ENCODE measurements at places on chromosomes 4 and X.
A peak's percentile ranks its signal among the peaks of the same experiment; 100 is the strongest.

DNA sequence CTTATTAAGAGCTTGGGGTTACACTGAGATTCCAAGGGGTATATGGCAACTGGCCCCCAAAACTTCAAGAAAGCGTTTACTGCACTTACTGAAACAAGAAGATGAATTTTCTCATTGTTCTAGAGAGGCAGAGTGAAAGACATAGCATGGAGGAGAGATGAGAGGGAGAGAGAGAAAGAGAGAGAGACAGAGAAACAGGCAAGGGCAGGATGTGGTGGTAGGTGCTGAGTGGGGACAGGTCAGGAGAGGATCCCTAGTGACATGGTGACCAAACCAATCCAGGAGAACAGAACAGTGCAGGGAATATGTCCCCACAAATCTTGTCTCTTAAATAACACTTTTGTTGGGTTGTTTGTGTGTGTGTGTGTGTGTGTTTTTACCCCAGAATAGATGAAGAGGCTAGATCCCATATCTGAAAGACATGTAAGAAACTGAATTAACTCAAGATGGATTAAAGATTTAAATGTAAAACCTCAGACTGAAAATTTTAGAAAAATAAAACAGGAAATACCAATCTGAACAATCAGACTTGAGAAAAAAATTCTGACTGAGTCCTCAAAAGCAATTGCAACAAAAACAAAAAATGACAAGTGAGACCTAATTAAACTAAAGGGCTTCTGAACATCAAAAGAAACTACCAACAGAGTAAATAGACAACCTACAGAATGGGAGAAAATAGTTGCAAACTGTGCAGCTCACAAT is 202.2 kb downstream of the QDPR start:
- DNase-seq = no peak

DNA sequence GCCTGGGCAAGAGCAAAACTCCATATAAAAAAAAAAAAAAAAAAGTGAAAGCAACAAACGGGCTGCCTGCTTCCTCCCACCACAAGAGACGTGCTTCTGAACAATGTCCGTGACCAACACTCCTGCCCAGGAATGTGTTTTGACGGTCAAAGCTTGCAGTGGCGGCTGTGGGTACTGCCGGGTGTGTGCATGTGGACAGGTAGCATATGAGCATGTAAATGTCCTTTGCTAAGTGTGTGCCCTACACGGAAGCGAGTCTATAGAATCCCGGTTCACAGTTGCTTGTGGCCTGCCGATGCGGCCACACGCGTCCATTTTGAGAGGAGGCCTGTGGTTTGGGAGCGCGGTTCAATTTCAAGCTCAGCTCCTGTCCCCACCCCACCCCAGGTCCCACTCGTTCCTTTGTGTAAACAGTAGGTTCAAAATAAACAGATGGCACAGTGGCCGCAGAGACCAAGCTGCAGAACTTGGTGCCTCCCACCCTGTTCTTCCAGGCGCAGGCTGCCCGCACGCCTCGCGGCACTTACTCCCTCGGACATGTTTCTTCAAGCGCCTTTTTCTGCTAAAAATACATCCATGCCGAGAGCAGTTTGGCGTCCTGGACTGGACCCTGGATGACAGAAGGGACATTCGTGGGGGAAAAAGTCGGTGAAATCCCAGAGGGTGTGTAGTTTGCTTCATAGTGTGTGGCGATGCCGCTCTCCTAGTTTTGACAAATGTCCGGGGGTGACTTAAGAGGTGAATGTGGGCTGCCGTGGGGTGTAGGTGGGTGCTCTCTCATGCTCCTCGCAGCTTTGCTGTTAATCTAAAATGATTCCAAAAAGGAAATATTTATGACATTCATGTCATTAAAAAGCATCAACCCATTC is 11.5 kb upstream of the NKX1-1 start:
- DNase-seq = no peak

GRCh38 chr4:38144031-38144430 is 183.8 kb downstream of the PTTG2 start:
- no peak for DNase-seq

DNA sequence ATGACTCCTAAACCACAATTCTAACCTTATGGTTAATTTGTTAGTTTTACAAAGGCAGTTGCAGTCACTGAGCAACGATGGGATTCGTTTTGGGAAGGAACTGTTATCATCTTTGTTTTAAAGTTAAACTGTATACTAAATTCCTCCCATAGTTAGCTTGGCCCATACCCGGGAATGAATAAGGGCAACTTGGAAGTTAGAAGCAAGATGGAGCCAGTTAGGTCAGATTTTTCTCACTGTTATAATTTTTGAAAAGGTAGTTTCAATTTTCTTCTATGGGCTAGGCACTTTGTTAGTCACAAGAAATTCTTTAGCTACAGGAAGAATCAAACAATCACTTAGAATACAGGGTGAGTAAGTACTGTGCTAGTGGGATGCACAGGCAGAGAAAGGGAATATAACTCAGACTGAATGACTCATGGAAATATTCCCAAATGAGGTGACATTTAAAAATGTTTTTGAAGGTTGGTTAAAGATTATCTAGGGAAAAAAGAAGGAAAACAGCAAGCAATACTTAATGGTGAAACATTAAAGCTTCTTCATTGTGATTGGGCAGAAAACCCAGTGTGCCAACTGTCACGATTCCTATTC is 153.6 kb downstream of the MAGEB17 start:
- no peak for DNase-seq

- DNase-seq = no peak
Observed at GRCh38 chr4:18923496-18924161, 902.1 kb upstream of the LCORL start.

DNA sequence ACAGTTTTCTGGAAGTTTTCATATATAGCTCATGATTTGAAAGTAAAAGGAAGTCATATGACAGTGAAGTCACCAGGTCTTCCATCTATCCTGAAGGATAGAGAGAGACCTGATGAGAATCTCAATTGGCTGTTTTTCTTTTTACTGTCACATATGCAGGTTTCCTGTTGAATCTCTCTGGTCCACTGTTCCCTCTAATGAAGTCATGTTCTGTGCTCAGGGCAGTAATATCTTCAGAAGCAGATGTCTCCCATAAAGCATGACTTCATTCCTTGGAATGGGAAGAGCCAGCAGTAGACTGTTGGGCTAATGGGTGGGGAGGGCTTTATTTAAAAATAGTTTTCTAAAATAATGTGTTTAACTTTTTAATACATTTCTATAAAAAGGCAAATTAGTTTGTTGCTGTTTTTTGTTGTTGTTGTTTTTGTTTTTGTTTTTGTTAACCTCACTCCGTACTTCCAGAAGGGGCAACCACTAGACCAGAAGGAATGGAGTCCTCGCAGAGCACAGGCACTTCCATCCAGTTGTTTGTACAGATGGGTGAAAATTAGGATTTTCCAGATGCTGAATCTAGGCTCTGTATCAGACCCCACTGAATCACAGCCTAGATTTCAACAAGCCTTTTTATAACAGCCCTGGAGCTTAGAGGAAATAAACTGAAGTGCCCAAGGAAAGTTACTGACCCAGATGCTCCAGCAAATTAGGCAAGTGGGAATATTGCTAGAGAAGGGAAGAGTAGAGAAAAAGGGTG is 54.2 kb downstream of the AWAT2 start:
- DNase-seq = no peak

DNA sequence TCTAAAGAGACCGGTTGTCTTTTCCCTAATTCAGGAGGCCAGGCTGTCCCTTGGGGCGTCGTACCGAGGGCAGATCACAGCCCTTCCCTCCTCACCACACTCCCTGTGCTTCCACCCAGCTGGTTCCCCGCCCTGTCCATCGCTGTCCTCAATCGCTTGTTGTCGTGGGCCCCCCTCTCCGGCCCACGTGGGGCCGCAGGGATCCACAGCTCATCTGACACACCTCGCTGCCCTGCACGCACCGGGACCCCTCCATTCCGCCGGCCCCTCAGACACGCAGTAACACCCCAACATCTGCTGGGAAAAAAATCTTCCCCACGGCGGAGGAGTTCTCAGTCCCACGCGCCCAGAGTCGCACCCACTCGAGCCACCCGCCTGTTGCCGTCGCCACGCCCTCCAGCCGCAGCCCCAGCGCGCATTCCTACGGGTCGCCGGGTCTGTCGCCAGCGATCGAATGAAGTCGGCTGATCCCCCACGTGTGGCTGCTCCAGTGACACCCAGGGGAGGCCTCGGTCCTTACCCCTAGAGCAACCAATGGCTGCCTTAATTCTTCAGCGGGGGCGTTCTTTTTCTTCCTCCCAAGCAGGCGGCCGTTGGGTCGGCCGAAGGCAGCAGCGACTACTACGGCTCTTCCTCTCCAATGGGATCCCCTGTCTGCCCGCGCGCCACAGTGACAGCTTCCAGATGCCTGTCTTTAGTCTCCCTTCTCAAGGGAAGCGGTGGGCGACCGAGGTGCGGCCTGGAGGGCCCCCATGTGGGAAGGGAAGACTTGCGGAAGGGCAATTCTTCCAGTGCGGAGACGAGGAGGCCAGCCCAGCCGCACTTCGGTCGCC is 893 bp upstream of the SEPTIN11 start:
- peak; percentile 75 for DNase-seq

DNA sequence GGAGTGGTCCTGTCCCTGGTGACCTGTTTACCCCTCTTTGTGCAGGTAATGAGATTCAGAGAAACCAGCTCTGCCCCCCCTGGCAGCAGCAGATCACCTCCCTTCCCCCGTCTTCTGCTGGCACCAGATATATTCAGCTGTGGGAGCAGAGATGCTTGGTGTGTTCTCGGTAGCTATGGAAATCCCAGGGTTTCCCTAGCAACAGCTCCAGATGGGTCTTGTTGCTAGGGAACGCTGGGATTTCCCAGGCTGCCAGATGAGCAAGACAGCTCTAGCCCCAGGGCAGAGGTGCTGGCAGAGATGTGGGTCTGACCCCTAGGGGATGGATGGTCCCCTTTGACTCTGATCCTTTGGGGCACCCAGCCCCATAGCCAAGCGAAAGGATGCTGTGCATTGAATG is 20.2 kb downstream of the CETN2 start:
- no peak for DNase-seq

GRCh38 chrX:2263203-2263602 is 237.6 kb downstream of the DHRSX start:
- no peak for DNase-seq

DNA sequence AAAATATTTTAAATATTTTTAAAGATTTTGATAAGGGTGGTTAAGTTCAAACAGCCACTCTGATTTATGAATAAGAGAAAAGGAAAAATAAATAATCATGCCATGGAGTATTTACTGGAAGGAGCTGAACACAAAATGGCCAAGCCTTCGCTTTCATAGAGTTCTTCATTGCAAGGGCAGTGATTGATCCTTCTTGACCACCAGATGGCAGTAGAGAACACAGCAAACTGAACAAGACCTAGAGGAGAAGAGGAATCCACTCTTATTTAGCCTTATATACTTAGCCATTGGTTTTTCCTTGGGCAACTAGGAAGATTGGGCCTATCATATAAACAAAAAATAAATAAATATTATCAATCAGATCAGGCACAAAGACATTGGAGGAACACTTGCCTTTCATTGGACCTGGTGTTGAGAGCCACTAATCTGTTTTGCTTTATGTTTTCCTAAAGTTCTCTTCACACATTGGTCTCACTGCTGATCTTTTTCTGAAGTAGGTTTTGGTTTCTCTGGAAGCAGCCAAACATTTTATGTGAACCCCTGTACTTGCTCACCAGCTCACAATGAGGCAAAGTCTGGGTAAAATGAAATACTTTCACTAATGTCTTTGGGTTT is 58.1 kb upstream of the PARM1 start:
- DNase-seq = peak; percentile 45

- DNase-seq = no peak
Observed at GRCh38 chr4:81565142-81565870, 93.6 kb upstream of the RASGEF1B start.

DNA sequence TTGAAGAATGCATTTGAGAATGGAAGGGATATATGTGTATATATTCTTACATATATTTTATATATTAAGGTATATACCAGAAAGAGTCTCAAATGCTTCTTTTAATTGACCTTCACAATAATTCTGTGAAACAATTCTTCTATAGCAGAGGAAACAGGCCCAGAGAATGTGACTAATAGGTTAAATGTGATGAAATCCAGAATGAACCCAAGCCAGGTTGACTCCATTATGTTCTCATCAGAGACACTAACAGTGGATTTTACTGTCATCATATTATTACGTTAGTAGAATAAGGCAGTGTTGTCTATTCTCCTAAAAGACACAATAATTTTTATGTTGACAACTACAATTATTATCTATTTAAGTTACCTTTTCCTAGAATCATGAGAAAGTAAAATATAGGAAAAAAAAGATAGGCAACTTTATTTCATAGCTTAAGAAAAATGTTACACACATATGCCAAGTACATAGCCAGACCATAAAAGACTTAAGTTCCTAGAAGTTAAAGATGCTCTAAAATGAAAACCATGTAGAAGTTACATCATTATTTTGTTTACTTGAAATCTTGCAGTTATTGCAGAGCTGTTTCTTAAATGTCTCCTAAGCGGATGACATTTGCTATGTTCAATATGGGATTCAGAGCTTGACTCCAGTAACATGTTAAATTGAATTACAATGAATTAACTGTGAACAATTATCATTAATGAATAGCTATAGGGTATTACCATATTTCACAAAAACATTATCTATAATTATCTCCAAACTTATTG is 56.2 kb upstream of the ANKRD50 start:
- DNase-seq = no peak

GRCh38 chr4:62533573-62533972 is 1333.4 kb downstream of the ADGRL3 start:
- DNase-seq = no peak

Data from activated naive CD4-positive, alpha-beta T cell treated with anti-CD3 and anti-CD28 coated beads, Interleukin-2, amount 10 ng/mL, durations not matched to agents 7 days and 5 days (primary cell).